ENCODE measurements at places on chromosomes 1 and 21. TPM values are rescaled to one million over a fixed set of nuclear protein-coding genes. Genes with fewer than 3 reads are reported as not detected.
A peak's percentile ranks its signal among the peaks of the same experiment; 100 is the strongest.

DNA sequence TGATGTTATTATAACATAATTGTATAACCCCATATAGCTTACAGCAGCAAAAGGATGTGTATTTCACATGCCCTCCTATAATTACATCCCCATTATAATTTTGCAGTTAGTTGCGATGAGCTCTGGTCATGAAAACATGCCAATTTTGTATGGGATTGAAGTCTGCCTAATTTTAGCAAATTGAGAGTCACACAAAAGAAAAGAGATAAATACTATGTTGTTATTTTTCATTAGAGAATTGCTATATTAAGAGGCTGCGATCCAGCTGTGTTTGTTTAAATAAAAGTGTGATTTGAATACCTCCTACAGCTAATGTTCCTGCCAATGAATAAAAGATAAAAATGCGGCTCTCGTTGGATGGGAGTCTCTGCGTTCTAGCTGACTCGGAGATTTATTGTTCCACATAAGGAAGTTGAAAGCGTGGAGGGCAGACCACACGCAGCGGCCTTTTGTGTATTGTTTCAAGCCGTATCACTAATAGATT lies 461.0 kb upstream of the NFIA start:
- no peaks in the 10 kb centered on the region for H3K36me3 ChIP-seq
- H3K4me3 ChIP-seq: no peak overlapping the region
- H3K27me3 ChIP-seq: no peaks in the 10 kb centered on the region
- no peak overlapping the region for H3K27ac ChIP-seq
- peaks cover 13% of the 10 kb centered on the region for H3K4me1 ChIP-seq

The TSTD1 gene
- total RNA-seq: 14.2 TPM

- H3K27me3 ChIP-seq: peaks cover 2% of the 10 kb centered on the region
- no peak for DNase-seq
- no peak overlapping the region for H3K4me3 ChIP-seq
- H3K36me3 ChIP-seq: no peaks in the 10 kb centered on the region
- no peaks in the 10 kb centered on the region for H3K4me1 ChIP-seq
Observed at GRCh38 chr1:235892202-235892601, 25.5 kb upstream of the LYST start.

The RHOU gene
- 10.2 TPM for total RNA-seq

DNA sequence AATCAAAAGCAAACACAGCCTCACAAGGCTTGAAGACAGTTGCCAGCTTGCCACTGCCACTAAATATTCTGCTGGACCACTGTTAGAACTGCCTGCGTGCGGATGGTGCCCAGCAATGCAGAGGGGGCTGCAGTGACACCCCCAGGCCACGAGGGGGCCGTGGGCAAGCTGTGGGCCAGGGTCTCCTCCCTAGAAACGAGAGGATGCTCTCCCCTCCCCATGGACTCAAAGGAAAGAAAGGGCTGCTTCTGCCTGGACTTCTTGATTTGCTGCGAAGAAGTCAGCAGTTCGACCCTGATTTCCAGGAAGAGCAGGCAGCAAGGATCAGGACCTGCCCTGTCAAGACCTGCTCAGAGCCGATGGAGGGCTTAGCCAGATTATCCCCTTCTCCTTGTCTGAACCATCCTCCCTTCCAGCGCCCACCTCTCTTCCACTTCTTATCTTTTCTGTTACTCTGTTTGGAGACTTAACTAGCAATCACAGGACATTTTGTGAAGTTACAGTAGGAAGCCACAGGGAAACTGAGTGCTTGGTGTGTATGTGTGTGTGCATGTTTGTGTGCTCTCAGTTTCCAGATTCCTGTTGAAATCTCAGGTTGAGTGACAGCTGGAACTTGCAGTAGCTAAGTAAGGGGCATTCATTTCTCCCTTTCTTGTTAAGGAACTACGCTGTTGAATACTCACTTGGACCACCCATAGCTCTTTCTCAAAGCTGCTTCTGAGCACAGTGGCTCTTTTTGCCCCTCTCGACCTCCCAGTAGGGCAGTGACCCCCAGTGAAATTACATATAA lies 2.7 kb downstream of the MAN1C1 start:
- peak; percentile 85 for DNase-seq
- peaks cover 30% of the 10 kb centered on the region for H3K4me1 ChIP-seq
- H3K4me3 ChIP-seq: peak overlapping the region; percentile 92
- H3K27ac ChIP-seq: no peak overlapping the region
- H3K36me3 ChIP-seq: peaks cover 4% of the 10 kb centered on the region

DNA sequence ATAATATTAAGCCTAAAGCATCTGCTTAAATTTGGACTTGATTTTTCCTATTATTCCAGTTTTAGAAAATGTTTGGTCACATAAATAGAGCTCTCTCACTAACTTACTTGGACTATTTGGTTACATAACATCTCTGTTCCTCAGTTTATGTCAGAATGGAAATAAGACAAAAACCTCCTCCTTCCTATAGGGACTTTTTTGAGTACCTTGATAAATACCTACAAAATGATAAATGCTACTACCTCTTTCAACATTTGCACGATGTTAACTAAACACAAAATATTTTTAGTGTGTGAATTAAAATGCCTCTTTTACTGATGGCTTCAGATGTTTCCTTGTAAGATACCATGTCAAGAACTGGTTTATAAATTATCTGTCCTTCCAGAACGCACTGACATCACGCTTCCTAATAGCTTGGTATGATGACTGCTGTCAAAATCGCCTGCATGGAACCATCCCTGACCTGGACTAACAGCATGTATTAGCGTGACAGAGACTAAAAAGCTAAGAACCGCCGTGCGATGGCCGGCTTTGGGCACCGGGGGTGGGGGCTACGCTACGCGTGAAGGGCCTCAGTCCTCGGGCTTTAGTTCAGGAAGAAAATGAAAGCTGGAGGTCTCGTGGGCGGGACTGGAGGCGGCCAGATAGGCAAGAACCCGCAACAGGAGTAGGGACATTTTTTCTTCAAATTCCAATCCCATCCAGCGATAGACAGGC lies 133.2 kb upstream of the BARHL2 start:
- peaks cover 4% of the 10 kb centered on the region for H3K36me3 ChIP-seq
- no peaks in the 10 kb centered on the region for H3K4me1 ChIP-seq
- no peak overlapping the region for H3K27ac ChIP-seq
- peak; percentile 22 for DNase-seq

- H3K4me1 ChIP-seq: no peaks in the 10 kb centered on the region
- no peak for DNase-seq
- no peak overlapping the region for H3K27ac ChIP-seq
Observed at GRCh38 chr1:184986250-184986649, 11.9 kb upstream of the NIBAN1 start.

- no peak overlapping the region for H3K27ac ChIP-seq
- no peak for DNase-seq
Observed at GRCh38 chr1:50615036-50615750, 191.9 kb upstream of the DMRTA2 start.

- H3K36me3 ChIP-seq: no peaks in the 10 kb centered on the region
- DNase-seq: no peak
- H3K4me3 ChIP-seq: no peak overlapping the region
- peaks cover 23% of the 10 kb centered on the region for H3K4me1 ChIP-seq
- H3K27me3 ChIP-seq: no peaks in the 10 kb centered on the region
Observed at GRCh38 chr1:107250169-107250568, 109.3 kb downstream of the NTNG1 start.

GRCh38 chr1:116558140-116558549 lies 12.7 kb downstream of the CD58 start:
- peaks cover 6% of the 10 kb centered on the region for H3K4me1 ChIP-seq
- H3K27me3 ChIP-seq: peaks cover 3% of the 10 kb centered on the region
- H3K36me3 ChIP-seq: peaks cover 2% of the 10 kb centered on the region
- no peak overlapping the region for H3K4me3 ChIP-seq

DNA sequence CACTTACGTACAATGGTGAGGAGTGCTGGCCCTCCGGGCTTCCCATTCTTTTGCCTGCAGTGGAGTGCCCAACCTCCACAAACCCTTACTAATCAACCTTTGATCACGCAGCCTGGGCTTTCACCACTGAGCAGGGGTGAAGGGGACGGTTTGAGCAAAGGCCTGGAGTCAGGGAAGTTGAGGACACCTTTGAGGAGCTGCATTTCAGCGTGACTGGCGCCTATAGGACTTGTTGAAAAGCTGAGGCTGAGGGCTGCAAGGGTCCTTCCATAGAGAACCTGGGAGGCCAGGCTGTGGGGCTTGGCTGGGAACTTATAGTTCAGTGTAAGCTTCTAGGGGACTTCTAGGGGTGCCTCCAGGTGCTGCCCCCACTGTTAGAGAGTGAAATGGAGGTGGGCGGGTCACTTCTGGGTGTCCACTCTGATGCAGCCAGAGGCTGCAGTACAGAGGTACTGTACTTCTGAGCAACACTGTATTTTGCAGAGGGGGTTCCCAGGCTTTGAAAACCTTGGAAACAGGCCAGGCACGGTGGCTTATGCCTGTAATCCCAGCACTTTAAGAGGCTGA lies 9.8 kb downstream of the SYTL1 start:
- no peak overlapping the region for H3K27ac ChIP-seq
- peaks cover 9% of the 10 kb centered on the region for H3K36me3 ChIP-seq

GRCh38 chr1:6614019-6614928 lies 743 bp downstream of the PHF13 start:
- no peak overlapping the region for H3K27ac ChIP-seq
- H3K4me1 ChIP-seq: peaks cover 12% of the 10 kb centered on the region
- peak overlapping the region; percentile 89 for H3K4me3 ChIP-seq
- DNase-seq: peak; percentile 36

The PAFAH2 gene
- 13.4 TPM for total RNA-seq

The ST6GALNAC5 gene
- 0.87 TPM for total RNA-seq

DNA sequence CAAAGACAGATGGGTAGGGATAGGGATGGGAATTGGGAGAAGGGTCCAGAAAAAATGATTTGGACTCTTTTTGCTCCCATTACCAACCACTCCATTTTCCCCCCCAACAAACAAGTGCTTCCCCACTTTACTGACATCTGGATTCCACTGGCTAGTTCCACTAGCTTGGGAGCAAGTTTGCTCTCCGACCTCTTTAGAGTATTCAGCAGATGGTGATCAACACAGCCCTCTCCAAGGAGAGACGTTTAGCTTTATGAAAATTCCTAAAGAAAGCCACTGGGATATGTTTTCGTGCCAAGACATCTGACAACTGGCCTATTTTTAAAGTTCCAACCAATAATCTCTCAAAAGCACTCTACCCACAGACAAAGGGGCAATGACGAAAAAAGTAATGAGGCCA lies 50.3 kb downstream of the ITPKB start:
- peaks cover 9% of the 10 kb centered on the region for H3K27me3 ChIP-seq
- H3K4me1 ChIP-seq: peaks cover 61% of the 10 kb centered on the region
- H3K4me3 ChIP-seq: no peak overlapping the region
- H3K27ac ChIP-seq: no peak overlapping the region
- peaks cover 58% of the 10 kb centered on the region for H3K36me3 ChIP-seq
- no peak for DNase-seq

DNA sequence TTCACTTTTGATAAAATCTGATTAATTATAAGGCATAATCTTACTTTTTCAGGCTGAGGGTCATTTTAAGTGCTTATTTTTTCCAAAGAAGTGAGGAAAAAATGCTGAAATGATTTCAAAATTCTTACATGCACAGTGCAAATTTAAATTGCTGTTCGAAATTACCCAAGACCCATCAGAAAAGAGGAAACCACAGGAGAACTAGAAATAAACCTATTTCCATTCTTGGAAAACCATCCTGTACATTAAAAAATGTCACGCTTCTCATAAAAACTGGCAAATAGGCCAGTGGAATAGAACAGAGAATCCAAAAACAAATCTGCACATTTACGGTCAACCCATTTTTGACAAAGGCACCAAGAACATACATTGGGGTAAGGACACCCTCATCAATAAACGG lies 414.9 kb downstream of the SMYD3 start:
- H3K36me3 ChIP-seq: peaks cover 6% of the 10 kb centered on the region
- no peak overlapping the region for H3K4me3 ChIP-seq
- peaks cover 2% of the 10 kb centered on the region for H3K27me3 ChIP-seq
- H3K27ac ChIP-seq: no peak overlapping the region
- no peaks in the 10 kb centered on the region for H3K4me1 ChIP-seq
- DNase-seq: no peak

The KRTAP7-1 gene
- total RNA-seq: not detected

The QSOX1 gene
- 199 TPM for total RNA-seq

- H3K4me1 ChIP-seq: no peaks in the 10 kb centered on the region
- DNase-seq: no peak
- no peak overlapping the region for H3K4me3 ChIP-seq
- H3K36me3 ChIP-seq: no peaks in the 10 kb centered on the region
Observed at GRCh38 chr1:245458761-245459174, 304.0 kb downstream of the KIF26B start.

GRCh38 chr1:155015527-155016230 lies 13.1 kb downstream of the ZBTB7B start:
- peaks cover 15% of the 10 kb centered on the region for H3K27me3 ChIP-seq
- no peak for DNase-seq
- H3K4me3 ChIP-seq: peak overlapping the region; percentile 11
- H3K4me1 ChIP-seq: peaks cover 17% of the 10 kb centered on the region

The DNAJC11 gene
- total RNA-seq: 57.0 TPM

DNA sequence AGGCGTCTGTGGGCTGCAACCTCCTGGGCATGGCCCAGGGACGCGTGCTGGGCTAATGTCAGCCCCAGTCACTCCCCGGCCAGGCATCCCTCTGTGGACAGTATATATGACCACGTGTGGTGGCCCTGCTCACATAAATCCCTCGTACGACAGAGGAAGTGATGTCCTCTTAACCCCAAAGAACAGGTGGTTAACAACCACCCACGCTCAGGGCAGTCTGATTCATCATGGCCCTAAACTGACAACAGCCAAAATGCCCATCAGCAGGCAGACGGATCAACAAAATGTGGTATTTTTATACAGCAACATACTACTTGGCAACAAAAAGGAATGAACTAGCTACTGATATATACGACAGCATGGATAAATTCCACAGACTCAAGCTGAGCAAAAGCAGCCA lies 51.0 kb downstream of the ECE1 start:
- no peaks in the 10 kb centered on the region for H3K27me3 ChIP-seq
- no peaks in the 10 kb centered on the region for H3K4me1 ChIP-seq
- no peak overlapping the region for H3K27ac ChIP-seq
- no peak for DNase-seq
- H3K4me3 ChIP-seq: no peak overlapping the region
- H3K36me3 ChIP-seq: peaks cover 43% of the 10 kb centered on the region

The RO60 gene
- total RNA-seq: 144 TPM

The FCRL6 gene
- not detected for total RNA-seq

The VCAM1 gene
- not detected for total RNA-seq

- peaks cover 4% of the 10 kb centered on the region for H3K27me3 ChIP-seq
- H3K27ac ChIP-seq: no peak overlapping the region
- peaks cover 5% of the 10 kb centered on the region for H3K36me3 ChIP-seq
- H3K4me3 ChIP-seq: no peak overlapping the region
Observed at GRCh38 chr1:64387389-64388285, 82.3 kb upstream of the CACHD1 start.

DNA sequence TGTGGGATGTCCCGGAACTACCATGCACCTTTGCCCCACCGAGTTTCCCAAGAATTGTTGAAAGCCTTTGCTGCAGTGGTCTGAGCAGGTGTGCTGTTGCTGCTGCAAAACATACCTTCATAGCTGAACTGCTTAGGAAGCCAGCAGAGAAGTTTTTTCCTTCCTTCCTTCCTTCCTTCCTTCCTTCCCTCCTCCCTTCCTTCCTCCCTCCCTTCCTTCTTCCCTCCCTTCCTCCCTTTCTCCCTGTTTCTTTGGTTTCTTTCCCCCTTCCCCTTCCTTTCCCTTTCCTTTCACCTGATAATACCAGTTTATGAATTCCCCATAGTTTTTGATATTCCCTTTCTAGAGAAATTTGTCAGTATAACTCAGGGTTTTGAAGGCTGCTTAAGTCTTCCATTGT lies 10.8 kb upstream of the SH3D21 start:
- no peak overlapping the region for H3K4me3 ChIP-seq
- H3K4me1 ChIP-seq: peaks cover 11% of the 10 kb centered on the region
- H3K27ac ChIP-seq: peak overlapping the region; percentile 53
- no peak for DNase-seq

- H3K27me3 ChIP-seq: no peaks in the 10 kb centered on the region
- H3K36me3 ChIP-seq: no peaks in the 10 kb centered on the region
- DNase-seq: no peak
Observed at GRCh38 chr1:89781494-89782126, 39.2 kb upstream of the LRRC8D start.
